ENCODE measurements at places on chromosomes 2 and 18.

DNA sequence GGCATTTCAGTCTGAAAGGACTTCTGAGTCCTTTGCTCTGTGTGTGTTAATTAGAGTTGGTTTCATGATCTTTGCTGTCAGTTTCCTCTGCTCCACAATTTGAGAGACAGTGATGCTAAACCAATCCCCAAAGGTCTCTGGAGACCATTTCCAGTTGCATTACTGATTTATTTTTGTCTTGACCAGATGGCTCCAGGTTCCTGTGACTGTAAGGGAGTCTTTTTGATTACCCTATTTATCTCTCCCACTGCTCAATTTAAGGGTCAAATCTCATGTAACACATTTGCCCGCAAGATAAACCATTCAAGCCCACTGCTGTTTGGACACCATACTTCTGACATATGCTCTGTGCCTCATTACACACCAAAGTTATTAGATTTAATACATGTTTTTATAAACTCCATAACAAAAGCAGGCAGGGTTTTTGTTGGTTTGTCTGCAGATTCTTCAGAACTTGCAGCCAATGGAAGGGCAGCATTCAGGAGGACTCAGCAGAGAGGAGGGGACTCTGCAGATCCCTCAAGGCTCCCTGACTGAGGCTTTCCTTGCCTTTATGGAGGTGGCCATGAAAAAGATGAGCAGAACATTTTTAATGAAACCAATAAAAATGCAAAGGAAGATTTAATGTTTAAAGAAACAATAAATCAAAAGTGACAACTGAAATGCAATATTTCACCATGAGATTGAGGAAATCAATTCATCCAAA lies 889.3 kb upstream of the CELF4 start:
- no peak for DNase-seq

DNA sequence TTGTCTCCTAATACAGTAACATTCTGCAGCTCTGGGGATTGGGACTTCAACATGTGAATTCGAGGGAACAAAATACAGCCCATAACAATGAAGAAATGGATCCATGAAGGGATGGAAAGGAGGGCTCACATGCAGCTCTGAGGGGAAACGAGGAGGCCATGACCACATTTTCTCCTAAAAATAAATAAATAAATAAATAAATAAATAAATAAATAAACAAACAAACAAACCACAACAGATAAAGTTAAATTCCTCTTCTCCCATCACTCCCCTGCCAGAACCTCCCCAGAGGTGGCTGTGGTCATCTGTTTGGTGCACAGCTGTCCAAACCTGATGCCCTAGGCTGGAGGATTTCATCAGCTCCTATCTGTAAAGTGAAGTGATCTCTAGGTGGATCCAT lies 42.7 kb downstream of the MAL start:
- DNase-seq, result no peak

DNA sequence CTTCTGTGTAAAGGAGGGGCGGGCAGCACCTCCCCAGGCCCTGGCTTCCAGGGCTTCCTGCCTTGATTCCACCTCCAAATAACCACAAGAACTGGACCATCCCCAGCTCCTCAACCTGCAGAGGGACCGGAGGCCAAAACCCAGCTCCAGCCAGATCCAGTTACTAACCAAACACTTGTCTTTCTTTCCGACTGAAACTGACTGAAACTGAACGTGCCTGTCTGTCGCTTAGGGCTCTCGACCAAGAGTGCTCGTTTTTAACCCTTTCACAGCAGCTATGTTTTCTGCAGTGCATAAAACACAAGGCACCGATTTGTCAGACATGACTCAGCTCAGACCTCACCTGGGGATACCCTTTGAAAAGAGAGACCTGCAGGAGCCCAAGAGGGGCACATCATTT lies 249.9 kb upstream of the SIX2 start:
- DNase-seq, result no peak

GRCh38 chr2:112685271-112685884 lies 35.4 kb upstream of the NT5DC4 start:
- DNase-seq, result no peak

DNA sequence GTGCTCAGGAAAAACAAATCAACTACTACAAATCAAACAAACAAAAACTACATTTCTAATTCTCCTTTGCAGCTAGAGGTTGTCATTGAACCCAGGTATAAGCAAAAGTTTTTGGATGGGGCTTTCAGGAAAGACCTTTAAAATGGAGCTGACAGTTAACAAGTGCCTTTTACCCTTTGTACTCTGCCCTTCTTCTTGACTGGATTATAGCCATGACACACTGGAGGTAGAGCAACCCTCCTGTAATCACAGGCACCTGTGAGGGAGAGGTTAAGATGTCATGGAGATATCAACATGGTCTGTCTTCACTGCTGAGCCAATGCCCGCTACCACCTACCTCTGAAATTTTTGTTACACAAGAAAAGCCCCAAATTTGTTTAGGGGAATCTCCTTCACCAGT lies 100.0 kb upstream of the GLS start:
- no peak for DNase-seq

GRCh38 chr2:183416753-183417152 lies 292.5 kb downstream of the NUP35 start:
- DNase-seq, result no peak

DNA sequence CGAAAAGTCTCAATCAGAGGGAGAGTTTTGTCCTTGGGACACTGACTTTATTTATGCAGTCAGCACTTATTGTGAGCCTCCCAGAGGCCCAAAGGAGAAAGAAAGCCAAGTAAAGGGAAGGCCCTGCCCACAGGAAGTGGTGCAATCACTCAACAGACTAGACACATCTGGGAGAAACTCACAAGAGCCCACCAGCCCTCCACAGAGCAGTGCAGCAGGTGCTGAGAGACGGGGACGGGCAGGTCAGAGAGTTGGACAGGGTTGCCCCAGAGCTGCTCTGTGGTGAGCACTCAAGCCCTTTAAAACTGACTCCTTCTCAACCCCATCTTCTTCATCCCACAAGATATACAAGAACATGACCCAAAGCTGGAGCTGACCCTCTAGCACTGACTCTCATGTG lies 96.0 kb downstream of the TFCP2L1 start:
- DNase-seq, result no peak

DNA sequence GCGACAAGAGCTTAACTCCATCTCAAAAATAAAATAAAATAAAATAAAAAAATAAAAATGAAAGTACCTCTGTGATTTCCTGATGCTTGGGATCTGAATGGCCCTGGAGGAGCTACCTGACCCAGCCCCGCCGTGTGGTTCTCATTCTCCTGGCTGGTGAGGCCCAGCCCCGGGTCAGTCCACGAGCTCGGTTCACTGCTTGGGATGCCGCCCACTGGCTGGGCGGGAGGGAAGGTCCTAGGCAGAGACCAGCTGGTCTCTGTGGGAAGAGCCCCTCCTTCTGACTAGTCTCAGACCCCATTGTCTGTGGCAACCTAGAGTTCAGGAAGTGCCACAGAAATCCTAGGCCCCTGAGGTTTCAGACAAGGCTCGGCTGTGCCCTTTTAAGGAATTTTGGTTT lies 55.1 kb upstream of the DLGAP1 start:
- DNase-seq, result no peak

GRCh38 chr2:160429248-160430000 lies 64.2 kb downstream of the RBMS1 start:
- DNase-seq, result peak; percentile 70

DNA sequence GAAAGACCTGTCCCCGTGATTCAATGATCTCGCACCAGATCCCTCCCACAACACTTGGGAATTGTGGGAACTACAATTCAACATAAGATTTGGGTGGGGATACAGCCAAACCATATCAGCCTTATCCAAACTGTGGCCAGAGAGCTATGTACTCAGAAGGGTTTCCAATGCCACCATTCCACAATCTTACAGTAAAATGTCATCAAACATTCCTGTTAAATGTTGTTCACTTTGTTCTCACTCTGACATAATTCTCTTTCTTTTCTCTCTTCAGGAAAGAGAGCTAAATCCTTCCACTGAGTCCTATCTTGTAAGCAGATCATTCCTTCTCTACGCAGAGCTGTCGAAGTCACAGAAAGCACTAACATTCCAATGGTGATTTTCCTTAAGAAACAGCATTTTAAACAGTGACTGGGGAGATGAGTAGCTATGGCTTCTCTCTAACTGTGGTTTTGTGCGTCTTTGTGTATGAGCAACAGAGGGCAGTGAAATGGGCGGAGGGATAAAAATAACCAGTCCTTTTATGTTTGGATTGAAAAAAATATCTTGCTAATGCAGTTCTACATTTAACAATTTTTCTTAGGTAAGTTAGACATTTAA lies 684.7 kb downstream of the EPHA4 start:
- DNase-seq, result no peak

- DNase-seq, result peak; percentile 41
Measured at GRCh38 chr18:62324917-62325805, at the start of gene TNFRSF11A. Gene TNFRSF11A (plus strand): TSS chr18:62325310. CDS start chr18:62325353, 43 bp downstream.

- DNase-seq, result no peak
Measured at GRCh38 chr2:19198381-19198780, 160.0 kb downstream of the OSR1 start.

DNA sequence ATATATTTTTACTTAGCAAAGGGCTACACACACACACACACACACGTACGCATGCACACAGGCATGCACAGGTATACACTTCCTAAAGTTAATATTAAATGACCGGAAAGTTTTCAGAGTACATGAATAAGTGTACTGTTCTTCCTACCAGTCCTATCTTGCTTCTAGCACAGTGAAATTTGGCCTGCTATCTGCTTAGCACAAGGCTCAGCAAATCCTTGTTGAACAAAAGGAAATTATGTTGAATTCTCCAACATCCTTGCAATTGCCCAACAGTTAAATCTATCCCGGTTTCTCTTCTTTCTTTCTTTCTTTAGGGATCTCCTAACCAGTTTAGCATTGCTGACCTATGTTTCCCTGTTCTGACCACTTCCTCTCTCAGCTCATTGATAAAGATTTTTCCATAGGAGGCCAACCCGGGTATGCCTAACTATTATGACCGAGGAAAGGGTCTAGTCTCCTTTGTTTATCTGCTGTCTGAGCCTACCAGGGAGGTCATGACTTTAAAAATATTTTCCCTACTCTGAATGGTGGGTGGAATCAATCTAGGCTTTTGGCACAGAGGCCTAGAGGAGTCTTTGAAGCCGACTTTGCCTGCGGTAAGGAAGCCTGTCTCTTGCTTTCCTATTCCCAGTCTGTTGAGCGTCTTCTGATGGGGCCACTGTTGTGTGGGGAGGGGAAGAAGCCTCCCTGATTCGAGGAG lies 400.7 kb downstream of the HRH4 start:
- no peak for DNase-seq

- DNase-seq, result peak; percentile 21
Measured at GRCh38 chr2:105502625-105503334, 103.9 kb upstream of the FHL2 start.

DNA sequence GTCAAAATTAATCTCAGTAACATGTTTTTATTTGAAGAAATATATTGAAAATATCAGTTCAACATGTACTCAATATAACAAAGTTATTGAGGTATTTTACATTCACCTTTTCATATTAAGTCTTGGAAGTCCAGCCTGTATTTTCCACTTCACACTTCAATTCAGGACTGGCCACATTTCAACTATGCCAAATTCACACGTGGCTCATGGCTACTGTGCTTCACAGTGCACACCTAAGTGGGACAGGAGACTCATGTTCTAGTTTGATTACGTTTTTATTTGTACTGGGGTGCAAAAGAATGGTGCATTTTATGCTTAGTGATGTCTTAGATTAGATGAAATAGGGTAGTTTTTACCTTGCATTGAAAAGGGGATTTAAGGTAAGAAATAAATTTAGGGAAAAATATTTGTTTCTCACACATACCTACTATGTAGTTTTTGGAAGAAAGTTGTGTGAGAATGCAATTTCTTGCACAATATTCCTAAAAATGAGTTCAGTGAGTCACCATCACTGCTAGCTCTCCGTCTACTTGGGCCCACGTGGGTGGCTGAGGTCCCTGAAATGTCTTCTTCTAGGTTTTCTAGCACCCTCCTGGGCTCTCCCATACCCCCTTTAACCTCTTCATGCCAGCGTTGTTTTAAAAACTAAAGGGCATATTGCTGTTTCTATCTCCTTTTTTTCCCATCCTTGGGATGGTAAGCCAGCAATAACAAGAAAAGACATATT lies 87.0 kb downstream of the ST6GAL2 start:
- no peak for DNase-seq

DNA sequence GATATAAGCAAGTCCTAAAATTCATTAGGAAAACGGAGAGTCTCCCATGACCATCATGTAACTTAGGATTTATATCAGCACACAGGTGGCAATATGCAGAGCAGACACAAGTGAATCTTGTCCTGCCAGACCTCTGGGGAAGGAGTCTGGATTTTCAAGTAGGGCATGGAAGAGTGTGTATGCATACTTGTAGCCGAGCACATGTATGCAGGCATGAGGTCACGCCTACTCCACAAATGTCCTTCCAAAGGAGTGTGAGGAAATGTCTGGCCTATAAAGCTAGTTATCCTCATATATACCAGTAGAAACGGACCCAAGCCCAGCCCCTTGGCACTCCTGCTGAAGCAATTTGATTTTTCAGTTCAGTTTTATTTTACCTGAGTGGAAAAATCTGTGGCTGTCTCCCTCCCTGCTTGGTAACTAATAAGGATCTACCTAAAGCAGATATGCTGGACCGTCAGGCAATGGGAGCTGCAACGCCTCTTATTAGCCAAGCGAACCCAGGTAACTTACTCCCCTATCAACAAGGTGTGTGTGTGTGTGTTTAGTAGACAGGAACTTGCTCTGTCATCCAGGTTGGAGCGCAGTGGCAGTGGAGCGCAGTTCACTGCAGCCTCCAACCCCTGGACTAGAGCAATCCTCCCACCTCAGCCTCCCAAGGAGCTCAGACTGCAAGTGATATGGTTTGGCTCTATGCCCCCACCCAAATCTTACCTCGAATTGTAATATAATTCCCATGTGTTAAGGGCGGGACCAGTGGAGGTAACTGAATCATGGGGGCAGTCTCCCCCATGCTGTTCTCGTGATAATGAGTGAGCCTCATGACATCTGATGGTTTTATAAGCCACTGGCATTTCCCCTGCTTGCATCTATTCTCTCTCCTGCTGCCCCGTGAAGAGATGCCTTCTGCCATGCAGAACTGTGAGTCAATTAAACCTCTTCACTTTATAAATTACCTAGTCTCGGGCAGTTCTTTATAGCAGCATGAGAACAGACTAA lies 2.8 kb downstream of the STAT1 start:
- DNase-seq, result peak; percentile 35

GRCh38 chr2:69973335-69973735 lies 11.9 kb upstream of the ASPRV1 start:
- peak; percentile 29 for DNase-seq

DNA sequence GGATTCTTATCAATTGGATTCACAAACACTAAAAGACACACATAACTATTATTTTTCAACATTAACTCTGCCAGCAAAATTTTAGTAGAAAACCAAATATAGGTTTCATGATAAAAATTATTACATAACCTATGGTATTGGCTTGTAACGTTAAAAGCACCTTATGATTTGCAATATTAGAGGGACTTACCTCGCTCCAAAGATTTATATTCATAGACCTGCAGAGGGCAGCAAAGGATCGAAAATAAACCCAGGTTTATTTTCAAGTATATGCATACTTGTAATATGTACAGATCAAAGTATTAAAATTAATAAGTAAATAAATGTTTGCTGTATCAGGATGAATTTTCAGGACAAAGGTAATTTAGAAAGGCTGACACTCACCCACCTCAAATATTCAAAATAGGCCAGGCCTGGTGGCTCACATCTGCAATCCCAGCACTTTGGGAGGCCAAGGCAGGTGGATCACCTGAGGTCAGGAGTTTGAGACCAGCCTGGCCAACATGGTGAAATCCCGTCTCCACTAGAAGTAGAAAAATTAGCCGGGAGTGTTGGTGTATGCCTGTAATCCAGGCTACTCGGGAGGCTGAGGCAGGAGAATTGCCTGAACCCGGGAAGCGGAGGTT lies 45.3 kb downstream of the LRPPRC start:
- DNase-seq, result peak; percentile 38

- DNase-seq, result no peak
Measured at GRCh38 chr2:105841551-105841950, 96.8 kb downstream of the NCK2 start.

- no peak for DNase-seq
Measured at GRCh38 chr2:33477473-33478468, 1.3 kb downstream of the RASGRP3 start.

Data from EL (cell line).